ENCODE measurements at places on chromosomes 7 and 10. TPM values are rescaled to one million over a fixed set of nuclear protein-coding genes. Genes with fewer than 3 reads are reported as not detected.

CFTR gene
- total RNA-seq, result not detected

OPALIN gene
- total RNA-seq, result not detected

TLL2 gene
- 0.17 TPM for total RNA-seq

CDNF gene
- total RNA-seq, result 1.3 TPM

ELAPOR2 gene
- 0.10 TPM for total RNA-seq

SPDYE1 gene
- total RNA-seq, result not detected

ENKUR gene
- total RNA-seq, result 0.21 TPM
